ENCODE measurements at places on chromosomes 11 and 22.

DNA sequence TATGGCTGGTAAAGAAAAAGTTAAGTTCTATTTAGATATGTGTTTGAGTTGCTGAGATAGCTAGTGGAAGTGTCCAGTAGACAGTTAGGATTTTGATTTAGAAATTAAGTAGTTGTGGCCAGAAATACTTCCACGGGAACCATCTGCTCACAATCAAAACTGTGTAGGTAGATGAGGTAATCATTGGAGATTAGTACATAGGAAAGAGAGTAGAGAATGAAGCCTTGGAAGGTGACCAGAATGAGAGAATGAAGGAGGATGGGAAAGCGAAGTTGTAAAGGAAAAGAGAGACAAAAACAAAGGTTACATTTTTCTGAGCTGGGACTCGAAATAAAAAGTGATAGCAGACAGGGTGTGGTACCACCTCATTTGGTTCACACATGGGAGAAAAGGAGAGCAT is 296.9 kb upstream of the SORL1-AS1 start:
- DNase-seq = no peak

DNA sequence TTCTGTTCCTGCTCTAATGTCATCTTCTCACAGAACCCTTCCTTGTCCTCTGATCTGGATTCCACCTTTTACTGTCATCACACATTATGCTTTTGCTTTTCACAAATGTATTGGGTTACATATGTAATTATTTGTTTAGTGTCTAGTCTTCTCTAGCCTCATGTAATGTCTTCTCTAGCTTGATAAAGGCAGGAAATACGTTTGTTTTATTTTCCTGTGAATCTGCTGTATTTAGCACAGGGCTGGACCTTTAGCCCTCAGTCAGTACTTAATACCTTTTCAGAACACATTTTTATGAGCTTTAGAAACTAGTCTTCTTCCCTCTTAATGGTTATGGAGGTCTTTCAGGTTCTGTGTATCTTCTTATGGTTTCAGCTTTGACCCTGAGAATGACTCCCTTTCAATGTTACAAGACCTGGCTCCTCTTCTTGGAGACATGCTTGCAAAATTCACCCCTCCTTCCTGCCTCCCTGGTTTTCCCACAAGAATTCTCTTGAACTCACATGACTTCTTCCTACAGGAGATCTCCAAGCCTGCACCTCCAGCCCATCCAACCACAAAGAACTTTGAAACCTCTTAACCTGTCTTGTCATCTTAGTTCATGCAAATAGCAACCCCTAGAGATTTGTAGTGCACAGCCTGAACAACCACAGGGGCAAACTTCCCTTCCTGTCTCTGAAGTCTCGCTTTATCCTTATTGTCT is 132.7 kb upstream of the DDI1 start:
- DNase-seq = no peak

GRCh38 chr11:43687120-43687791 is 6.7 kb downstream of the HSD17B12 start:
- no peak for DNase-seq

DNA sequence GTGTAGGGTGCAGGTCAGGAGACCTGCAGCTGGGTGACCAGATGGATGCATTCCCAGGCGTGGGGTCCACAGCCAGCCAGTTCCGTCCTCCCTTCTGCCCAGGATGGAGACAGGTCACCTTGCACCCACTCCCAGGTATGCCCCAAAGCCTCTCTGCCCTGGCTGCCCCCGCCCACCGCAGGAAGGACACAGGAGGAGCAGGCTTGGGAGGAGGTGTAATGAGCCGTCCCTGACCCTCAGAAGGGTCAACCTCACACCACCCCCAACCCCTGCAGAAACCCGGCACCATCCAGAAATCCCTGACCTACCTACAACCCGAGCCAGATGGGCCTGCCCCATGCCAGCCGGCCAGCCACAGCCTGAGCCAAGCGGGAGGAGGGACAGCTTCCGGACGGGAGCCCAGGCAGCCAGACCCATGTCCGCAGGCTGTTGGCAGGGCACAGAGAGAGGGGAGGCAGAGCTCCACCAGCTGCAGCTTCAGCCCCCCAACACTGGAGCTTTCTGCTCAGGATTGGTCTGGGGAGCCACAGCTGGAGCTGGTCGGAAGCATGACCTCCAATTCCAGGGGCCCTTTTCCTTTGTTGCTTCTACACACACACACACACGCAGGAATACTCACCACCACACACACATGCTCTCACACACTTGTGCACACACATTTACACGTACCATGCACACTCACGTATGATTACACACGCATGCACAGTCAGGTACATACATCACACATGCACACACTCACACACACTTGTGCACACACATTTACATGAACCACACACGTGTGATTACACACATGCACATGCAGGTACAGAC is 5.3 kb downstream of the IFITM10 start:
- DNase-seq = no peak

DNA sequence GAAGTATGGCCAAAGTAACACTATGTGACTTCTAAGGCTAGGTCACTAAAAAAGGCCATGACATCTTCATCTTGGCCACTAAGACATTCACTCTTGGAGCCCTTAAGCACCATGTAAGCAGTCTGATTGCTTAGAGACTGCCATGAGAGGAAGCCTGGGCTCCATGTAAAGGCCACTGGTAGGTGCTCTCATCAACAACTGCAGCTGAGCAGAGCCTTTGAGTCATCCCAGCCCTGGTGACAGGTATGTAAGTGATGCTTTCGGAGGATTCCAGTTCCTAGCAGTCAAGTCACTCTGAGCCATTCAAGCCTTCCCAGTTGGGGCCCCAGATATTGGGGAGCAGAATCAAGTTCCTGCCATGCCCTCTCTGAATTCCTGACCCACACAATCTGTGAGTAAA is 26.2 kb downstream of the GAB2 start:
- DNase-seq = no peak

DNA sequence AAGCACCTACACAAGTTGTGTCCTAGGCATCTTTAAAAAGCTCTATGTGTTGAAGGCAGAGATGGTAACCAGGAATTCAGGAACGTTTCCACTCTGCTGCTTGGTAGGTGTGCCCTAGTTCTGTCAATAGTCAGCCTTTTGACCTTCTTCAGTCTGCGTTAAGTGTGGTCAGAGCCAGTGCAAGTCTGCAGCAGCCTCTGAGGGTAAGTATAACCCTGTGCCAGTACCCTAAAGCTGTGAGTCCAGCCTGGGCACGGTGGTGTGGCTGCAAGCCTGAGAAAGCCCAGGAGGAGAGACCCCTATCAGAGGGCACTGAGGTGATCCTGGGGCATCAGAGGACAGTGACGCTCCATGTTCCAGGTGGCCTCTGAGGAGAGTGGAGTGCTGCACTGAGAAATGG is 76.8 kb upstream of the ADORA2A start:
- DNase-seq = no peak

- no peak for DNase-seq
Measured at GRCh38 chr11:62593434-62594044, 2.2 kb upstream of the TUT1 start.

GRCh38 chr11:45204761-45205160 is 58.3 kb downstream of the PRDM11 start:
- DNase-seq = no peak

DNA sequence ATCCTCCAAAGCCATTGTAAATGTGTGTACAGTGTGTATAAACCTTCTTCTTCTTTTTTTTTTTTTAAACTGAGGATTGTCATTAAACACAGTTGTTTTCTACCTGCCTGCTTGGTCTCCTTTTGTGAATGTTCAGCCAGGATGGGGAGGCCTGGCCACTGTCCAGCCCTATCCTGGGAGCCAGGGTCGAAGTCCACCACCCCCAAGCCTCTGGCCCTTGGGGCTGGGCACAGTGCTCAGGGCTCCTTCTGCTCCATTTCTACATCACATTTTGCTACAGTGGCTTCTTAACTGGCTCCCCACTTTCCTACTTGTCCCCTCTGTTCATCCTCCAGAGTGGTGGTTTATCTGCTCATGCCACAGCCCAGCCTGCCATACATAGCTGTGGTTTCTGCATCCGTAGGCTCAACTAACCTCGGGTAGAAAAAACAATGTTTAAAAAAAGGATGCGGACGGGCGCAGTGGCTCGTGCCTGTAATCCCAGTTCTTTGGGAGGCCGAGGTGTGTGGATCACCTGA is 2.5 kb upstream of the SMARCB1 start:
- no peak for DNase-seq

DNA sequence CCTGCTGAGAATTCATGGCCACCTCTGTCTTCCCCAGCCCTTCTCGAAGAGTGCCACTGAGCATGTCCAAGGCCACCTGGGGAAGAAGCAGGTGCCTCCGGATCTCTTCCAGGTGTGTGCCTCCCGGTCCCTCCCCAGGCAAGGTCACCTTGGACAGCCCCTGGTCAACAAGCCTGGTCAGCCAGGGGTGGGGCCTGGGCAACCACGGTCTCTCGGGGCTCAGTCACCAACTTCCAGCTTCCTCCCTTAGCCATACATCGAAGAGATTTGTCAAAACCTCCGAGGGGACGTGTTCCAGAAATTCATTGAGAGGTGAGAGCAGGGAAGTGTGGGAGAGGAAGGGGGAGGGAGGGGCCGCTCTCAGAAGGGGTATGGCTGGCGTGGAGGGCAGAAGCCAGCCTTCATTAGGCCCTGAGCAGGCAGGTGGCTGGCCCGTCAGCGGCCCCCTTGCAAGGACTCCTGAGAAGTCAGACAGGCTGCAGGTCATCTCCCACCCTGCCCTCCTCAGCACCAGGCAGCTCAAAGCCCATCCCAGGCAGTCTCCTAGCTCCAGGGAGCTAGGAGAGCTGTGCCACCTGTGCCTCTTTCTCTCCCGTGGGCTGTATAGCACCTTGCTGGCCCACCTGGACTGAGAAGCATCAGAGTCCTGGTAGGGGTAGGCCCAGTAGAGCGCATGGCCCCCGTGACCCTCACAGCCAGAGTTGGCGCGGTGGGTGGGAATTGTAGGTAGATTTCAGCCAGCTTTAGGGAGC is 9.3 kb upstream of the ANKRD13D start:
- no peak for DNase-seq

- peak; percentile 64 for DNase-seq
Measured at GRCh38 chr11:134120143-134120850, 51.4 kb downstream of the JAM3 start.

GRCh38 chr22:49934160-49934890 is 15.9 kb downstream of the CRELD2 start:
- no peak for DNase-seq

DNA sequence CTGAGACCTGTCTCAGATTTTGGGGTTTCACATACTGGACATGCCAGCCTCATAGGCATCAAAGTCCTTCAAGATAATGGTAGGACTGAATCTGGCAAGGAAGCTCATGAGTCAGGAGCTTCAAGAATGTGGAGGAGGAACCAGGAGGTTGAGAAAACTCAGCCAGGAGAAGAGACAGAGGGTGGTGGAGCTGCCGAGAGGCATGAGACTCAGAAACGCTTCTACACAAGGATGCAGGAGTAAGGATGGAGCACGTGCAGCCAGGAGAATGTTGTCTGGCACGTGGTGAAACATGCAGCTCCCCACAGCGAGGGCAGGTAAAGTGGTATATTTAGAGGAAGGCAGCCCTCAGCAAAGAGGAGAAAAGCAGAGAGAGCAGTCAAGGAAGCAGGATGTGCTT is 148.7 kb upstream of the ISX start:
- no peak for DNase-seq

DNA sequence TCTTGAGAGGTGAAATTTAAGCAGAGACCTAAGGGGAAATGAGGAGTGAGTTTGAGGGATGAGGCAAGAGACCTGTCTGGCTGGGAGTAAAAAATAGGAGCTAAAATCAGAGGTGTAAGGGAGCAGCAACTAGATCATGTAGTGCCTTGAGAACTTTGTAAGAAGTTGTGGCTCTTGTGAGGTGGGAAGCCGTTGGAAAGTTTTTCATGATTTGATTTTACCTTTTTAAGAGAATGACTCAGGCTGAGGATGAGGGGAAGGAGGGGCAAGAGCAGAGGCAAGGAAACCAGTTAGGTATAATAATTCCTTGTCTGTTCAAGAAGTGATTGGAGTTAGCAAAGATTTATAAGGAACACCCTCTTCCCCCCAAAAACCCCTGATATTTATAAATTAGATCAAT is 25.8 kb downstream of the QSER1 start:
- no peak for DNase-seq

GRCh38 chr11:121099885-121100284 is 1.2 kb upstream of the TECTA start:
- no peak for DNase-seq

DNA sequence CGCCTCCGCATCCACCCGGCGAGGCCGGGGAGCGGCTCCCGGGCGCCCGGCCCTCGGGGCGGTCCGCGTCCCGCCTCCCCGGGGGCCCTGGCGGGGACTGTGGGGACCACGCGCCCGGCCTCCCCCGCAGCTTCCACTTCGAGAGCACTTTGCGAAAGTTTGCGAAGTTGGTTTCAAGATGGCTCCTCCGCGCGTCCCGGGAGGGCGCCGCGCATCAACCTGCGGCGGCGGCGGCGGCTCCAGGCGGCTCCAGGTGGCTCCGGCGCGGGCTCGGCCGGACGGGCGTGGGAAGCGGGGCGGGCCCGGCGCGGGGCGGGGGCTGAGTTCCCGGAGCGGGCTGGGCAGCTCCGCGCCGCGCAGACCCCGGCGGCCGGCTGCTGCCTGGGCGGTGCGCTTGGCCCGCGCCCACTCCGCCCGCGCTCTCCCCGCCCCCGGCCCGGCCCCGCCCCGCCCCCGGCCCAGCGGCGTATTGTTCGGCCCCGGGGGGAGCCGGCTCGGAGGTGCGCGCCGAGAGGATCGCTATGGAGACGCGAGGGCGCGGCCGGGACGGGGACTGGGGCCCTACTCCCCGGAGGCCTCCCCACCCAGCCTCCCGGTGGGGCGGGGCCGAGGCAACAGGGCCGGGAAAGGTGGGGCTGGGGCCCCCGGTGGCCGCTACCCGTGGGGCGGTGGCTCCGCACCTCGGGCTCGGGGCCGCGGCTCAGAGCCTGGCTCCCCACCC is at the start of gene CELSR1:
Gene CELSR1, minus strand, starts transcription at position 396 of the 721 bp plus-strand sequence. CDS start 450 bp downstream, outside the sequence.
- DNase-seq = no peak

DNA sequence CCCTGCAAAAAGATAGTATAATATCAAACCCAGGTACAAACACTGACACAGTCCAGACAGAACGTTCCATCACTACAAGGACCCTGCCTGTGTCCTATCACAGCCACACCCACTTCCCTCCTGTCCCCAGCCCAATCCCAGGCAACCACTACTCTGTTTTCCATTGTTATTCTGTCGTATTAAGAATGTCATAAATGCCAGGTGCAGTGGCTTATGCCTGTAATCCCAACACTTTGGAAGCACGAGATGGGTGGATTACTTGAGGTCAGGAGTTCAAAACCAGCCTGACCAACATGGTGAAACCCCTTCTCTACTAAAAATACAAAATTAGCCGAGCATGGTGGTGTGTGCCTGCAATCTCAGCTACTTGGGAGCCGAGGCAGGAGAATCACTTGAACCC is 89.0 kb downstream of the TRMU start:
- no peak for DNase-seq

DNA sequence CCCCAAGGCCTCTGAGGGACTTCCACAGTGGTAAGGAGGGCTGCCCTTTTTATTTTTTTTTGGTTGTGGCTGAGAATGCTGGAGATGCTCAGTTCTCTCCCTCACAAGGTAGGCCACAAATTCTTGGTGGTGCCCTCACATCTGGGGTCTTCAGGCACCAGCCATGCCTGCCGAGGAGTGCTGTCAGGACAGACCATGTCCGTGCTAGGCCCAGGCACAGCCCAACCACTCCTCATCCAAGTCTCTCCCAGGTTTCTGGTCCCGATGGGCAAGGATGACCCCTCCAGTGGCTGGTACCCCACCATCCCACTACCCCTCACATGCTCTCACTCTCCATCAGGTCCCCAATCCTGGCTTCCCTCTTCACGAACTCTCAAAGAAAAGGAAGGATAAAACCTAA is 4.2 kb downstream of the THY1 start:
- DNase-seq = no peak
